Skeletal muscle cell (primary cell): ENCODE measurements at places on chromosomes 5 and 9.

GRCh38 chr9:36788534-36788933, 215.8 kb downstream of the MELK start:
- DNase-seq = no peak

- no peak for DNase-seq
Measured at GRCh38 chr5:3375586-3376311, 219.9 kb upstream of the IRX1 start.

DNA sequence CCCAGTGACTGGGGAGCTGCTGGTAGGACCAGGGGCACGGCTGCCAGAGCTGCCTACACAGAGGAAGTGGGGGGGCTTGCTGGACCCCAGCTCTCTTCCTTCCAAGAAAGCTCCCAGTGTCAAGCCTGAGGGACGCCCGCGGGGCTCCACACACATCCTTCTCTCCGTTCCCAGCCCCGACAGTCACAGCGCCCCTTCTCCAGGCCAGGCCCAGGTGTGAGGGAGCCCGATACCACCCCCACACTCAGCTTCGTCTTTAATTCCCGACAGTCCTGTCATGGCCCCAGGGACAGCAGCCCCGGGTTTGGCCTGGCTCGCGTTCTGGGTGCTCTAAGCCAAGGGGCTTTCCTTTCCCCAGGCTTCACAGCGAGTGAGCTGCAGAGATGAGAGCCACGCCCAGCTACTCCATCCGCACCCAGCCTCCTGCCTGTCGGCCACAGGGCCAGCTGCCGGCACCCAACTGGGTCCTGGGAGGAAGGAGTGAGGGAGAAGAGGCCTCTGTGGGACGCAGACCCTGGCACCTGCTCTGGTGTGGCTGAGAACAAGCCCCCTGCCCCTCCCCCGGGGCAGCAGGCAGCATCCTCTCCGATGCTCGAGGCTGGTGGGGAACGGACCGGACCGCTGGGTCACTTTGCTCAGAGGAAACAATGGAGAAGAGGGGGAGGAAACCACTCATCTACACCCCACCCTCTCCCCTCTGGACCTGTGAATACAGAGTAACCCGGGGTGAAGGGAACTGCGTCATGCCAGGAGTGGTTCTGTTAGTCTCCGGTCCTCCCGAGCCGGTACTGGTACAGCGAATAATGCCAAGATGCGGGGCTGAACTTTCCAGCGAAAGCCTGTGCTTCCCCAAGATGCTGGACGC, 53.9 kb upstream of the PHYKPL start:
- no peak for DNase-seq

DNA sequence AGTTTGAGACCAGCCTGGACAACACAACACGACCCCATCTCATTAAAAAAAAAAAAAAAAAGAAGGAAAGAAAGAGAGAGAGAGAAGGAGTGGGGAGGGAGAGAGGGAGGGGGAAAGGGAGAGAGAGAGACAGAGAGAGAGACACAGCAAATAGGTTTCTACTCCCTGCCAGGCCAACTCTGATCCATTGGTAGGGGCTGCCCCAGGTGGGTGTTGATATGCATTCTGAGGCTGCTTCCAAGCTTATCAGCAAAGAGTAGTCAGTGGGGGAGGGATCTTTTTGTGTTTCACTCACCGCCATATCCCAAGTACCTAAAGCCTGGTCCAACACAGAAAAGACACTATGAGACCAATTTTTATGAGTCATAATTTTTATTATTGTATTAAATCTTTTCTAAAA, 57.0 kb upstream of the SAP30L start:
- DNase-seq = no peak

- no peak for DNase-seq
Measured at GRCh38 chr9:116693233-116693731, 6.2 kb downstream of the TRIM32 start.

DNA sequence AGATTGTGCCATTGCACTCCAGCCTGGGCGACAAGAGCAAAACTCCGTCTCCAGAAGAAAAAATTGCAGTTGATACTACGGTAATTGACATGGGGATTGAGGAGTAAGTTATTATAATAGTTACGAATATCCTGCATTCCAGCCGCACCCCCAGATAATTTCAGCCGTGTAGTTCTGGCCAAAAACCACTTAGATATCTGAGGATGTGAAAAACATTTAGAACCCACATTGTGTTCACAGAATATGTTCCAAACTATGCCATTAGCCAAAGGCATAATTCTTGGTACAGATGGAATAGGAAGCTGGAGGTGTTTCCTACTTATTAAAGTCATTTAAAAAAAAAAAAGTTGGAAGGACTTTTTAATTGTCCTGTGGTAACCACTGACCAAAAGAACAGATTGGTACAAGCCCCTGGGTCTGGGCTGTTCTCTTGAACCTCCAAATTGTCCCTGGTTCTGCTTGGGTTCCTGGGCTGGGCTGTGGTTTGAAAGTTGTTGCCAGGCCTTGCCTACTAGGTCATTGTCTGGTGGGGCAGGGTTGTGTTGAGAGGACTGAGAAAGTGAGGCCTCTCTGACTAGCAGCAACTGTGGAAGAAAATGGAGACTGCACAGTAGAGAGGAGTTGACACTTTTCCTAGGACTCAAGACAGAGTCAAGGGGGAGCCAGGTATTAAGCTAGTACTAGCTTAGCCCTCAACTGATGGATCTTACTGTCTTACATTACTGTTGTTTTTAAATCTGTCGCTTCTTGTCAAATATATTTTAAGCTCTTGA, 198.8 kb downstream of the NR3C1 start:
- no peak for DNase-seq

- no peak for DNase-seq
Measured at GRCh38 chr9:96554801-96555566, 64.7 kb downstream of the CDC14B start.

- DNase-seq = no peak
Measured at GRCh38 chr5:50694027-50694590, 27.7 kb downstream of the PARP8 start.
